ENCODE measurements at places on chromosomes 6 and 20.
A peak's percentile ranks its signal among the peaks of the same experiment; 100 is the strongest.

DNA sequence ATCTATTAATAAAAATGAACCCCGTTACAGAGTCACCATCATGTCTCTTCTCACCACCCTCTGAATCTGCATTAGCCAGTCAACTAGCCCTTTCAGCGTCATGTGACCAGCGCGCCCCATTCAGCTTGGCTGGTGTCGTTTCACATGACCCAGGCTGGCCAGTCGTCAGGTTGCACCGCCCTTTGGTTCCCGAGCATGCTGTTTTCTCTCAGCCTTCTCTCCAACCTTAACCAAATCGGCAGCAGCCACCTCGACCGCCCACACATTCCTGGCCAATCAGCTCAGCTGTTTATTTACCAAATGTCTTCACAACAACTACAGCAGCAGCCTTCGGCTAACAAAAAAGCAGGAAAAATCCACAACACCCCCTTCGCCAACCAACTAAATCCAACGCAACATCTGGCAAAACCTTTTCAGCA is 5.6 kb downstream of the SRSF3 start:
- ATAC-seq: peak; percentile 43

DNA sequence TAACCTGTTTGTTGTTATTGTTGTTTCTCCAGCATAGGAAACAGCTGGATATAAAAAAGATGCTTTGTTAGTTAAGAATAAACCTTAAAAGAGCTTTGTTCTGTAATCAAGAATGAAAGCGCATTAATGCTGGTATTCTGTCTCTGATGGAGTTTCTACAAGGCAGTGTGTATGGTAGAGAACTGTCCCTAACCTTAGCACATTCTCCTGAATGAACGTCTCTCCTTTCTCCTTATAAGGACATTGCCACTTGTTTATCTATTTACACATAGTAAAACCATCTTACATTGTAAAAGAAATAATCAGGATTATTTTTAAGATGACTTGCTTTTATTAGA is 33.8 kb upstream of the LCA5 start:
- no peak for ATAC-seq

GRCh38 chr20:10282979-10283456 is 64.4 kb downstream of the SNAP25 start:
- no peak for ATAC-seq

DNA sequence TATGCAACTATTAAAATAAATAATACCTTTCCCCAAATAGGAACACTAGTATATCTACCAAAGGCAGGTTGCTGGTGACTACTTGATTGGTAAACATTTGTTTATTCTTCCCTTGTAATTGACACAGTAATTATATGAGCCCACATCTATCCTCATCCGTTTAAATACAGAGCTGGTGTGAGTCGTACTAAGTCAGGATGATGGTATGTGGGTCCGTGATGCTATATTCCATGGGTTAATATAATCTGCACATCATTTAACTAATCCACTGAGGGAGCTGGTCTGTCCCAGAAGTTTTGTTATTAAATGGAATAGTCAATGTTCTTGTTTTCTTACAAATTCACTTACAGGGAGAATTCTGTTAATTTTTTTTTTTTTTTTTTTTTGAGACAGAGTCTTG is 164.0 kb upstream of the AGPAT4 start:
- ATAC-seq: no peak

DNA sequence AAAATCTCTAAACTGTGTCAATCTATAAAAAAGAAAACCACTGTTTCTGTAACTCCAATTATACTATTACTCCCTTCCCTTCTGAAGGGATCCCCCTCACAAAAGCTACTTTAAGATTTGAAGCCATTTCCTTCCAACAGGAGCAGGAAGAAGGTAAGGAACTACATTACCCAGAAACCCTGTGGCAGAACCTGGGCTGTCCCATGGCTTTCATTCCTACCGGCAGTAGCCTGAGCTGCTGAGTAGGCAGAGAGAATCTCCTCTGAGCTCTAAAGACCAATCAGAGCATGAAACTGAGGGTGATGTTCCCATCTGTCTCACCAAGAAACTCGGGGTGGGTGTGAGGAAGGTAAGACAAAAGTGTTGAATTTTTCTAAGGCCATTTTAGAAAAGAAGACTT is 108.0 kb upstream of the LRFN2 start:
- ATAC-seq: no peak

DNA sequence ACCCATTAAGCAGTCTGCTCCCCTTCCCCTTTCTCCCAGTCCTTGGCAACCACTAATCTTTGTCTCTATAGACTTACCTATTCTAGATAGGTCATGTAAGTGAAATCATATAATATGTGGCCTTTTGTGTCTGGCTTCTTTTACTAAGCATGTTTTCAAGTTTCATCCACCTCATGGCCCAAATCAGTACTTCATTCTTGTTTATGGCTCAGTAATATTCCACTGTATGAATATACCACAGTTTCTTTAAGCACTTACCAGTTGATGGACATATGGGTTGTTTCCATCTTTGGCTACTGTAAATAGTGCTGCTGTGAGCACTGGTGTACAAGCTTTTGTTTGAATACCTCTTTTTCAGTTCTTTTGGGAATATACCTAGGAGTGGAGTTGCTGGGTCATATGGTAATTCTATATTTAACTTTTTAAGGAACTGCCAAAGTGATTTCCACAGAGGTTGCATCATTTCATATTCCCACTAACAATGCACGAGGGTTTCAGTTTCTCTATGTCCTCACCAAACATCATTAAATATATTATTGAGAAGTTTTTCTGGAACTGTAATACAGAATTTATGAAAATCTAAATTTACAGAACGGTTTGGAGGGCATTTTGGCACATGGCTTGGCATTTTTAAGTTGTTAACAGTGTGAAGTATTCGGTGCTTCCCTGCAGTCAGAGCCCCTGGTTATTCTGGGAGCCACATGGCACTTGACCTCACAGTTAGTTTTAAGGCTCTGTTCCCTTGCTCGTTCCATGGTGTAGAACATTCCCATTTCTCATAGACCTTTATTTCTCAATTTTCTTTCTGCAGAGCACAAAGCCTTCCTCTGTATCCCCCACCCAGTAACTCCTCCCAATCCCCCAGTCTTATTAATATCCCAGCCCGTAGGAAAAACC is 27.0 kb upstream of the DTNBP1 start:
- ATAC-seq: no peak

DNA sequence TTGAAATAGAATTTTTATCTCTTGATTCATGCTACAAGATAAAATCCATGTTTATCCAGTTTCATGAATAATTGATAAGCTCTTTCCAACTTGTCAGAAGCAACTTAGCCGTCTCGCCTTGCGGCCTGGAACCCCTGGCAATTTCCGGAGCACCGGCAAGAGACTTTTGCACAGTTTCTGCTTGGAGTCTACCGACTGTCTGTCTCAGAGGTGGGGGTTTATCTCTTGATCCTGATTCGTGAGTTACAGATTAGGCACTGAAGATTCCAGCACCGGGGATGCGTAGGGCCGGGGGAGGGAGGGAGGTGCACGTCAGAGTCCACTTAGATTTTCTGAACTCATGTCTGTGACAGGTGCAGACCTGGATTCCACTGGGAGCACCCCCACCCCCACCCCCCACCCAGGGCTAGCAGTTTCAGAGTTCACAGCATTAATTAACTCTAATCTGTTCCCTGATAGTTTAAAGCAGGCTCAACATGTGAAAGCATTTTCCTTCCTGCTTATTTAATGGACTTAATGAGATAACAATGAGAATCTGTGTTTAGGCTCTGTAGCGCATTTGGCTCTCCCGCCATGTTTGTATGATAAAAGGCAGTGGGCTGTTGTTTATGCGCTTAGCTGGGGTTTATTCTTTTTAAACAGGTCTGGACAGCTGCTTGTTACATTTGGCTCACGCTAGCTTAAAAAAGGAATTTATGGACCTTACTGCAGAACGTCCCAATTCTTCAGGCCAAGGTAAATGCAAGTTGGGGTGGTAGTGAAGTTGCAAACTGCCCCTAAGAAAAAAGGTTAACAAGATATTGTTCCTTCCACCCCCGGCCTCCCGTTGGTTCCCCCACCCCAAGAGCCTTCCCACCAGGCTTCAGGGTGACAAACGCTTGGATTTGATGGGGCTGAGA is 8.1 kb upstream of the APCDD1L start:
- peak; percentile 11 for ATAC-seq

DNA sequence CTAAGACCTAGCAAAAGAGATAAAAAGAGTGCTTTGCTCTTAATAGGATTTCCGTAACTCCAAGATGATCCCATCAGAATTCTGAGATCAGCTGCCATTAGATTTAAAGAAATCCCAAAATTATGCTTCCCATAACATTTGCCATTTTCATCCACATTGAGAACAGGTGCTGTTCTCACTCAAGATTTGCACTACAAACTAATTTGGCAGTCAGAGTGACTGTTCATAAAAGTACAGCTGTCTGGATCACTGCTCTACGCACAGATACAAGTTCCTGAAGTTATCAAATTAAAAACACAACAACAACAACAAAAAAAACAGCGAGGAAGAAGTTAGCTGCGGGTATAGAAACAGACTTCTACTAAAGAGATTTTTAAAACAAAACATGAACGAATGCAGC is 58.1 kb downstream of the ASCC3 start:
- no peak for ATAC-seq

DNA sequence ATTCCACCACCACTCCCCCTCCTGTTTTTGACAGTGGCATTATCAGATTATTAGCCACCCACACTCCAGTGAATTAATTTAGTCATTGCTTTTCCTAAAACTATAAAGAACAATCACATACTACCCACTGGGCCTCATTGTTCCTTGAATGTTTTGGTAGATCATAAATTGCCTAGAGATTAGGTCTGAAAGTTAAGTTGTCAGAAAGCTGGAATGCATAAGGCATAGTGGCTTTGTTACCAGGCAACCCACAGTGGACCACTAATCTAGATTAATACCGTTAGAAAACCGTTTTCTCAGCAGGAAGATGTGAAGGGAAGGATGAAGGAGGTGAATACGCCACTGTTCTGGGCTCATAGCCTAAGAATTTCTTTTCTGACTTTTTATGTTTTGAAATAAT is 75.6 kb downstream of the SAMD3 start:
- no peak for ATAC-seq

DNA sequence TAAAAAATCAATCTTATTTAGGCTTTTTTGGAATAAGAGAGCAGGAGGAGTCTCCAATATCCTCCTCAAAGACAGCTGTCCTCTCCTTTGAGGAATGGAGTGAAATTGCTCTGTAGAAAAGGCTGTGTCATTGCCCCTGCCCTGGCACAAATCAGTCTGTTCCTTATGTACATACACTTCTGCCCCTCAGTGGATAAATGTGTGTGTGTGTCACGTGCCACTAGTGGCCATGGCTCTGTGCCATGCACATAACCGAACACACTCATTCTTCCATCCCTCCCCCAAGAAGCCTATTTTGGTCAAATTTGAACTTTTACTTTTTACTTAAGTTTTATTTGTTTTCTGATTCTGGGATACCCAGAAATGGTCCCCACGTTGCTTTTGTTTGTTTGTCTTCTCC is 49.2 kb downstream of the ANKS1A start:
- ATAC-seq: no peak

DNA sequence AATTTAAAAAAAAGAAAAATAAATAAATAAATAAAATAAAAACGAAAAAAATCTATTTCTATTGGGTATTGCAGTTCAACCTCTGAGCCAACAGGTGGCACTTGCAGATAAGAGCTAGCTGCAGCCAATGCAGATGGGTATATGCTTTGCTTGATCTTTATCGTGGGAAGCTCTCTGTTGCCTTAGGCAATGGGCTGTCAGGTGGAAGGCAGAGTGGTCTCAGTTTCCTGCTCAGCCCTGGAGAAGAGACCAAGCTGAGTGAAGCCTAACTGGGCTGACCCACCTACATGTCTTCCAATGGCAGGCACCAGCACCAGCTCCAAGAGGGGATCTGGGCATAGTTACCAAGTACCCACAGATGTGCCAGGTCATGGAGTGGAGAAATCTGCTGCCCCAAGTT is 95.0 kb downstream of the AK9 start:
- no peak for ATAC-seq

- ATAC-seq: no peak
Observed at GRCh38 chr6:167580619-167580911, 246.1 kb upstream of the AFDN start.

DNA sequence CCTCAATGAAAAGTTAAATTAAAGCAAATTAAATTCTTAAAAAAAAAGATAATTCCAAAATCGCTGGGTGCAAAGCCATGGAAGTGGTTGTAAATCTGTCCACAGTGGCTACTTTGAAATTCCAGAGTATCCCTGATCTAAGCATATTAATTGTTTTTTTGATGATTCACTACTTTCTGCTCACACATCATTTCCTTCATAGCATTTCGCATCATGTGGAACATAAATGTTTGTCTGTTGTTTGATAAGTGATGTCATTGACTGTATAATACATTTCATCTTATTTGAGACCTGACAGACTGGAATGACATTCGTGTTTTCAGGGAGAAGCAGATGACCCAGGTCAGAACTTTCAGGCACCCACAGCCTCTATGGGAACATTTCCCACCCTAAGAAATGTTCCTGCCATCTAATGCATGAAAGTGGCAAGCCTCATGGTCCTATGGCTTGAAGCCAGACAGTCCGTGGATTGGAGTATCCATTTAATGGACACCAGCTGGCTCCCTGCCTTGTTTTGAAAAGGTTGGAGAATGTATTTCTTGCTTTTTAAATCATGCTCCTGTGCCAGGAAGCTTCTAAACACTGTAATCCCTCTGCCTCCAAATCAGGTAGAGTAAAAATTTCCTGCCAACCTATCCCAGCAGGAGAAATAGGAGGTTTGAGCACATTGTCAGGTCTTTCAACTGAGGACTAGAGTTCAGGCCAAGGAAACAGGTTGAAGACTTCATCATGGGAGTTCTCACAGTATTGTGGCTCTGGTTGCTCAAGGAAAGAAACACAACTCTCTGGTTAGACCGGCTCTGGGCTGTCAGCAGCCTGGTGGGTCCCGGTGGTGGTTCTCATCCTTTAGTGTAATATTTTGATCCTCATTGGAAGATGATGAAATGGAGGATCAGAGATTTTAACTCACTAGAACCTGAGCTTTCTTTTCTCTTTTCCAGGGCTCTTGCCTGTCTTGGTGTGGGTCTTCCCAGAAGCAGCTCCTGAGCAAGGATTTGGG is 157.9 kb downstream of the SLC24A3 start:
- ATAC-seq: no peak

GRCh38 chr6:14474816-14475215 is 357.2 kb downstream of the CD83 start:
- no peak for ATAC-seq

DNA sequence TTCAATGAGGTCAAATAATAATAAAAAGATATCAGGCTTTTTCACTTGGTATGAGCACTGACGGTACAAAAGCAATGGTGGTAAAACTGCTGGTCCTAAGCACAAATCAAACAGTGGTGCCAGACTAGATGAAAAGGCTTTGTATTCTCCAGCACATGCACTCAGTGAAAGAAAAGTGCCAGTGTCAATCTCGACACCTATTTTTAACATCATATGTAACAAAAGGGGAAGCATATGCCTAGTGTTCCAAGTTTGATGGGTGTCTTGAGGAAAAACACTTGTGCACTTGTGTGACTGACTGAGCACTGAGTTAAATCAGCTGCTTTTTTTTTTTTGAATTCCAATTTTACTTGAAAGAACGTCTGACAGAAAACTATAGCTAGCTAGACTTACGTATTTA is 27.3 kb downstream of the MED23 start:
- no peak for ATAC-seq

- no peak for ATAC-seq
Observed at GRCh38 chr20:43863330-43863729, 51.3 kb upstream of the TOX2 start.

GRCh38 chr6:21033575-21034026 is 499.3 kb downstream of the CDKAL1 start:
- peak; percentile 72 for ATAC-seq

- ATAC-seq: no peak
Observed at GRCh38 chr6:125923366-125923877, 33.1 kb upstream of the HINT3 start.

Measured in motor neuron (in vitro differentiated cells).